Activated T-cell treated with anti-CD3 and anti-CD28 coated beads for 48 hours (primary cell): ENCODE measurements at places on chromosomes 6 and 20.
A peak's percentile ranks its signal among the peaks of the same experiment; 100 is the strongest.

- no peak for DNase-seq
Measured at GRCh38 chr6:23940466-23940865, 185.5 kb upstream of the NRSN1 start.

DNA sequence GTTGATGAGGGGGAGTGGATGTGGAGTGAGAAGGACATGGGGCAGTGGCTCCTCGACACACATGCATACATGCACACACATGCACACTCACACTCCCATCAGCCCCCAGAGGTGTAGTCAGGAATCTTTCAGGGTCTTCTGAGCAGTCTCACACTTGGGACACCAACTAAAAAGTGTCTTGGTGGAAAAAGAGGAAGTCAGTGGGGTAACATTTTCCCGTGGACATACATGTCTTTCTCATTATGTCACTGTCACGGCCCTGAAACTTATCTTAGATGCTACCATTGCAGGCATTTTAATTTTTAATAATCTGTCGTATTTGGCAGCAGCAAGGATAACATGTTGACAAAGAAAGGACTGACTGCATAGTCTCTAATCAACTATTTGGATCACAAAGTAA lies 261.1 kb downstream of the ADGRG6 start:
- no peak for DNase-seq

GRCh38 chr6:156780102-156780641 lies 3.0 kb downstream of the ARID1B start:
- DNase-seq: peak; percentile 6

- no peak for DNase-seq
Measured at GRCh38 chr6:9028086-9028485, 592.7 kb upstream of the SLC35B3 start.

- DNase-seq: no peak
Measured at GRCh38 chr6:168403370-168404005, 37.5 kb upstream of the SMOC2 start.

DNA sequence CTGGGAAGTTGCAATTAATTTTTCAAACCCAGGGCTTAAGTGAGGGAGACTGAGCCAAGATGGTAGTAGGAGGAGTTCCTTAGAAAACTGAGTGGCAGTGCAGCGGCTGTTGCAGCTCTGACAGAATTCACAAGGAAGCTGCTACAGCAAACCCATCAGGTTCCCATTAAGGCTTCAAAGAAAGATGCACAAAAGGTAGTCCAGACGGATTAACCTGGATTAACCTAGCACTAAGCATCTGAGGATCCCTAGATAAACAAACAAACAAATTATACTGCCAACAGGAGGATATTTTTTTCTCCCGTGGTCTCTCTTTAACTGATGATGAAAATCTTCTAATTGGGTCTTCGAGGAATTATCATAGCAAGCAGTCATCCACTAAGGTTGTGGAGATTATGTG lies 5.2 kb downstream of the TENT5A start:
- no peak for DNase-seq

- no peak for DNase-seq
Measured at GRCh38 chr20:47202733-47203667, 153.5 kb downstream of the ZMYND8 start.

GRCh38 chr6:56245903-56246351 lies 1.5 kb downstream of the COL21A1 start:
- no peak for DNase-seq

DNA sequence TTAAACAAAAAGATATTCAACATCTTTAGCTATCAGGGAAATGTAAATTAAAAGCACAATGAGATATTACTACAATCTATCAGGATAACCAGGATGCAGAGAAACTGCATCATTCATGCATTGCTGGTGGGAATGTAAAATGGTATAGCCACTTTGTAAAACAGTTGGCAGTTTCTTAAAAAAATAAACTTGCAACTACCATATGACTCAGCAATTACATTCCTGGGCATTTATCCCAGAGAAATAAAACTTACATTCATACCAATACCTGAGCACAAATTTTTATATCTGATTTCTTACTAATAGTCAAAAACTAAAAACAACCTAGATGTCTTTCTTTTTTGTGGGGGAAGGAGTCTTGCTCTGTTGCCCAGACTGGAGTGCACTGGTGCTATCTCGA lies 190.3 kb upstream of the TAB2 start:
- DNase-seq: no peak

DNA sequence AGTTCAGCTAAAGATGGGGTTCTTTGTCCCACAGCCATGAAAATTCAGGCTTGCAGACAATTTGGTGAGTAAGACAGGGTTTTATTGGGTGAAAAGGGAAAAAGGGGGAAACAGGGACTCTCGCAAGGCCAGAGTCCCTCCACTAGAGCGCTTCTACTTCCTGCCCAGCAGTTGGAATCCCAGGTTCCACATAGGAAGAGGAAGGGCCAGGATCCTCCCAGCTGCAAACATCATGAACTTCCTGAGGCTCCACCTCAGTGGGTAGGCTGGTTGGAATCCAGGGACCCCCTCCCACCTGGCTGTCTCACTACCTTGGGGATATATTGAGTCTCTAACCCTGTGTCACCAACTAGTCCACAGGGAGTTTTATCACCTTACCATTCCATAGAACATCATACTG lies 39.5 kb upstream of the PRSS16 start:
- no peak for DNase-seq

DNA sequence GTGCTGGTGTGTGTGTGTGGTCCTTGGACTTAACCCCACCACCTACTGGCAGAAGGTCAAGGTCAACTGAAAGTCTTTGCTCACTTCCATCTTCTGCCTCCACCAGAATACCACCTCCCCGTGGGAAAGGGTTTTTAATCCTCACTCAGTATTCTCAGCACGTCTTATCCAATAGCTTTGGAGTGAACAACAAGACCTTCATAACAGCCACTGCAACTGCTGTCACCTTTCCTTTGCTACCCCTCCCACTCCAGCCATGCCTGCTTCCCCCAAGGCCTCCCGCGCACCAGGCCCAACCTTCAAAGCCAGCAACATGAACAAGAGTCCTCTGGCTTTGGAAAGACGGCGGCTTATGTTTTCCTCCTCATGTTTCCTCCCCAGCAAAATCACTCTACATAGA lies 787 bp upstream of the BTN2A2 start:
- no peak for DNase-seq
